Activated gamma-delta T cell treated with anti-CD3 and anti-CD28 coated beads, Interleukin-2, amount 50 U/mL, for 16 hours (primary cell): ENCODE measurements at places on chromosomes 16 and 17.

DNA sequence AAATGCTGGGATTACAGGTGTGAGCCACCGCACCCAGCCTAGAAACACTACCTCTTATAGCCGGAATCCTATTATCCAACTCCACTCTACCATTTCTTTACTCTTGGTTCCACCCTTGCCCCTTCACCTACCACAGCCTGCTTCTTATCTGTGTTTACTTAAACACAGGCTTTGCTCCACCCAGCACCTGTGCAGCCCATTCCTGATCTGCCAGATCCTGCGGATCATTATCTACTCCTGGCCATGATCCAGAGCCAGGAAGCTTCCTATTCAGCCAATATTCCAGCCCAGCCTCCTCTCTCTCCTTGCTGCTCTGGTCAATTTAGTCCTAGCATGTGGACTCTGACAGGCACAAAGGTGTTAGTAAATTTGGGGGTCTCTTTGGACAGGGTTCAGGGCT is 98.8 kb upstream of the MED13 start:
- no peak for DNase-seq

- DNase-seq, result no peak
Observed at GRCh38 chr16:29742683-29743275, 3.0 kb downstream of the C16orf54 start.

DNA sequence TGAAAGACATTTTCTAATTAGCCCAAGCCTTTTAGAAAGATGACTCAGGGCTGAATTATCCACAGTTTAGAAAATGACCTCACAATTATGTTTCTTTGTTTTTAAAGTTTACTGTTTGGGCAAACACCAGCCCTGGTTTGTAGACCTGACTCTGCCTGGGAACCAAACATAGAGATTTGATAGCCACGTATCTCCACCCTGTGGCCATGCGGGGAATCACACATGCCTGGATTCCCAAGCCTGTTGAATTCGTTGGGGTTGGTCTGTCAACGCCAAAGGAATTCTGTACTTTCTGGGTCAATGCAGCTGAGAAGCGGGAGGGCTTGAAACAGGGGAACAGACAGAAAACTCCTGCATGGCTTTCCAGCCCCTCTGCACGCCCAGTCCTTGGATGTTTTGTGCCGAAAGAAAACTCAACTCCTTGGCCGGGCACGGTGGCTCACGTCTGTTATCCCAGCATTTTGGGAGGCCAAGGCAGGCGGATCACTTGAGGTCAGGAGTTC is 26.9 kb downstream of the CD300A start:
- peak; percentile 57 for DNase-seq

DNA sequence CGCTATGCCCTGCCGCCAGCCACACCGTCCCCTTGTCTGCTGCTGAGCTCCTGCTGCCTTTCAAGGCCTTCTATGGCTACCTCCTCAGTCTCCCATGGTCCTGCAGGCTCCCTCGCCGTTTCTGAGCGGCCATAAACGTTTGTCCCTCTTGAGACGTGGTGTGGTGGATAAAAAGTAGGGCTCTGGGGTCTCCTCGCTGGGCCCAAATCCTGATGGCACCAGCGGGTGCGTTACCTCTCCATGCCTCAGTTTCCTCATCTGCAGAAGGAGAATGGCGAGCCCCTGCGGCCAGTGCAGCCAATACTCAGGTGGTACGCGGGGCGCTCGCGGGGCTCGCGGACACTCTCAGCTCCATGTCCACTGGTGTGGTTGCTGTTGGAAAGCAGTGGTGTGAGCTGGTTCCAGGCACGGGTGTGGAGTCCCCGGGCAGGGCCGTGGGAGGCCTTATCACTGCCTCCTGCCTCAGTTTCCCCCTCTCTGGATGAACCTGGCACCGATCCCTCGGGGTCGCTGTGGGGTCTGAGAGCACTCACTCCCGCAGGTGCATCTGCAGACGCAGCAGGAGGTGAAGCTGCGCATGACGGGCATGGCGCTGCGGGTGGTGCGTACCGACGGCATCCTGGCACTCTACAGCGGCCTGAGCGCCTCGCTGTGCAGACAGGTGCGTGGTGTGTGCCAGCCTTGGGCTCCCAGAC is 2.5 kb downstream of the SLC25A10 start:
- no peak for DNase-seq

DNA sequence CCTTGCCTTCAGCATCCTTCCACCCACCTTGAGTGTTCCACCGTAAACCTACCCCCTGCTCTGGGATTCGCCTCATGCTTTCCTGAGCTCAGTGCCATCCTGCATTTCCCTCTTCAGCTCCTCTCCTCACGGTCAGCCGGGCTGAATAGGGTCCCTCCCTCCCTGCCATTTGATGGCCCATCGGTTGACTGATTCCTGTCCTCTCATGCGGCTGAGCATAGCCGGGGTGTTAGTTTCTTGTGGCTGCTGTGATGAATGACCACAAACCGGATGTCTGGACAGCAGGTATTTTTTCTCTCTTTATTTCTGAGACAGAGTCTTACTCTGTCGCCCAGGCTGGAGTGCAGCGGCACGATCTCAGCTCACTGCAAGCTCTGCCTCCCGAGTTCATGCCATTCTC is 44.1 kb upstream of the MGAT5B start:
- no peak for DNase-seq

DNA sequence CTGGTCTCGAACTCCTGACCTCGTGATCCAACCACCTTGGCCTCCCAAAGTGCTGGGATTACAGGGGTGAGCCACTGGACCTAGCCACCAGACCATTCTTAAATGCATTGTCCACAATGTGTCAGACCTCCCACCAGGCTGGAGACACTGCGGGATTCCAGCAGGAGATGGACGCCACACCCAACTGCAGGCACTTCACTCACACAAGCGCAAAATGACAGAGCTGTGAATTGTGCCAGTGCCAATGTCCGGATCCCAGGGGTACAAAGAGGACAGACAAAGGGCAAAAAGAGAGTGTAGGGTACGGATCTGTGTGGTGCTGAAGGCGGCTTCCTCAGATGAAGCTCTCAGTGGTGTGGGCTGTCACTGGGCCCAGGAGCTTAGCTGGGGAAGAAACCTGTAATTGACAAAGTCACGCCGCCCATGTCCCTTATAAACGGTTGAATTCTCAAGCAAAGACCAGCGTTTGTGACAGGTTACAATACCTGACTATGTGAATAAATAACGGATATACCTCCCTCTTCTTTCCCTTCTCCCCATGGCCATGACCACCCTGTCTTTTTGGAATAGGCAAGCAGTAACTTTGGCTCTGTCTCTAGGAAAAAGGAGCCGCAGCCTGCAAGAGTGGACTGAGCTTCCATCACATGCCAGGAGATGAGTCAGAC is 40.0 kb downstream of the HS3ST3A1 start:
- DNase-seq, result no peak

DNA sequence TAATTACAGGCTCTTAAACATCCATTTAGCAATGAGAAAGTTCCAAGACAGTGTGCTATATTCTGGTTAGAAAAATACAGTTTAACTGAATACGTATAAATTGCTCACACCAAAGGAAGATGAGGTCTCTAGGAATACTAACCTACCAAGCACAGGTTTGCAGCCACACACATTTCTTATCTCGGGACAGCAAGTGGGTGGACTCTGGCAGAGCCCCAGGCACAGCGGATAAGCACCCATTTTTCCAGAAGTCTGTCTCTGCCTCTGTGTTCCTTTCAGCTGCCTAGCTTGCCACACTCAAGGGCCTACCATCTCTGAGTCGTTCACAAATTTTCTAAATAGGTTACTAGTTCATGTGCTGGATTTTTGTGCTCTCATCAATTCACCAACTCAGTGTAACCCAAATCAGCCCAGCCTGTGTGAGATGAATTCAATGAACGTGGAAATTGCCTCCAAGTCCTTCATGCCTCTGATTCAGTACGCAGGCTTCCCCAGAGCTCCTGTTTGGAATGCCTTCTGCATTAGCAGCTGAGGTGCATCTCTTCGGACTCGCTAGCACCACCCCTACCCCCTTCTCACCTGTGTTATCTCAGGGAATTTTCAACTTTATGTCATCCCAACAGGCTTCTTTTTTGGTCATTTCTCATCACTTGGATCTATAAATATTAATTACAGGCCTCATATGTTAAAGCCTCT is 581.0 kb upstream of the CDH11 start:
- no peak for DNase-seq

DNA sequence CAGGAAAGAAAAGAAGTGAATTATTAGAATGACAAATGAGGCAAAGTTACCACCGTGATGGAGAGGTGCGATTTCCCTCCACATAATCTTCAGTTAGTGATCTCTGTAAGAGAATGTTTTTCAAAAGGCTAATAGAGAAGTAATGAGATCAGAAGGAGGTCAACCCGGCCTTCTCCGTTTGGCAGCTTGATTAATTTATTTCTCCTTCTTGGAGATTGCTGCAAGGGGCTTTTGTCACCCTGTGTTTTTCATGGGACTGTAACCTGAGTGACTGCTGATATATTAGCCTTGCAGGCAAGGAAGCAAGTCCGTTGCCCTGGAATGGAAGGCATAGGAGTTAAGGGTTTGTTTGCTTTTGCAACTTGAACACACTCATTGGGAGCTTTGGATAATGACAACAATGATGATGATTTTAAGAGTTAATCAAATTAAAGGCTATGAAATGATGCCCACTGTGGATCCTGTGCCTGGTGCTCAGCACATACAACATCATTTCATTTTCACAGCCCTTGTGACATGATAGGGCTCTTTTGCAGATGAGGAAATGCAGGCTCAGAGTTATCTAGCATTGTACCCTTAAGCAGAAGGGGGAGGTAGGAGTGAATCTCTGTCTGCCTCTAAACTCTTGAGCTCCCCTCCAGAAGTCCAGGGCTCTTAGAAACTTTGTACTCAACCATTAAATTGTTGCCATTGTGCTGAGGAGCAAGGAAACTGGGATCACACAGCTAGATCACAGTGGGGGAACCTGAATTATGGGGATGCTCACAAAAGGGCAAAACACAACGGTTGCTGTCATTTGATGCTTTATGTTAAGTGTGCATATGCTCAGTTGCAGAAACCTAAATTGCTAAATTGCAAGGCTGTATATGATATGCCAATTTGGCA is 226.3 kb downstream of the WWOX start:
- no peak for DNase-seq

DNA sequence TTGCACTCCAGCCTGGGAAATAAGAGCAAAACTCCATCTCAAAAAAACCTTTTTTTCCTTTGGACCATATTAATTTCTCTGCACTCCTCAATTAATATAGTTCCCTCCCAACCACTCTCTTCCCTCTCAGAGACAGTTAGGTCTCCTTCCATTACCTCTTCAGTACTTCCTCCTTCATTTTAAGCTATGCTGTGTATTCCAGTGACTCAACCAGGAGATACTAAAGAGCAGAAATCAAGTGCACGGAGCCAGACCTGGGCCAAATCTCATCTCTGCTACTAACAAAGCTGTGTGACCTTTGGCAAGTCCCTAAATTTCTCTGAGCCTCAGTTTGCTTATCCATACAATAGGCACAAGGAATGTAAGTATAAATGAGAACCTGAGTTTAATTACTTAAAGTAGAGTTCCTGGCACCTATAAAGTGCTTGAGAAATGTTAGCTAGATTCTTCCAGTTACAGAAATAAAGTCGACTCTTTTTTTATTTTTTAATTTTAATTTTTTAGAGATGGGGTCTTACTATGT is 8.5 kb downstream of the PECAM1 start:
- DNase-seq, result no peak

DNA sequence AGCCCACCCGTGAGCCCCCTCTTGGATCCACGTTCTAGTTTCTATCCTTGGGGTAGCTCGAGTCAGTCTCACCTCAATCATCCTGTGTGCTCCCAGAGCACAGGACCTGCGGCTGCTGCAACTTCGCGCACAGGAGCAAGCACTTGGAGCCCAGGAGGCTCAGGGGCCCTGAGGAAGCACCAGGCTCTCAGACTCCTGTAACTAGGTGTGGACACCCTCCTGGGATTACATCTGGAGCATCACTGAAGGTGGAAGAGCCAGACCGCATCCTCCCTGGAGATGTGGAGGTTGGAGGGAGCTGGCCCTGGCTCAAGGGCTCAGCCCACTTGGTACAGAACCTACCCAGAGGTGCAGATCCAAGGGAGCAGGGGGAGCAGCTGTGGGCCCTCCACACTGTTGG is 2.7 kb downstream of the HBQ1 start:
- no peak for DNase-seq

- DNase-seq, result no peak
Observed at GRCh38 chr17:71850812-71851211, 270.0 kb upstream of the SOX9 start.

GRCh38 chr17:49554694-49555494 is 20.8 kb upstream of the NXPH3 start:
- DNase-seq, result no peak

DNA sequence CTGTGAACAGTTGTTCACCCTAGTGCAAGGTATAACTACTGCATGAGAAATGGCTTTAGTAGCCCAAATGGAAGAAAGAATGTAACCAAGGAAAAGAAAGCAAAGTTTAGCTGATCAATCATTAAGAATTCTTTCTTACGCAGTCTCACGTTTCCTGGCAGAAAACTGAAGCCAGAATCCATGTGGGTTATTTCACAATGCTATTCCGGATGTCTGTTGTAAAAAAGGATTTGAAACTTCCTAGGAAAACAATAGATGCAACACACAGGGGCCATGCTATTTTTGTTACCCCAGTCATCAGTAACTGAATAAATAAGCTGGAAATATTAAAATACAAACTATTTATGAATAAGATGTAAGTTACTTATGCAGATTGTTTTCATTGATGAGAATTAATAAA is 802.5 kb downstream of the CDH8 start:
- DNase-seq, result no peak

DNA sequence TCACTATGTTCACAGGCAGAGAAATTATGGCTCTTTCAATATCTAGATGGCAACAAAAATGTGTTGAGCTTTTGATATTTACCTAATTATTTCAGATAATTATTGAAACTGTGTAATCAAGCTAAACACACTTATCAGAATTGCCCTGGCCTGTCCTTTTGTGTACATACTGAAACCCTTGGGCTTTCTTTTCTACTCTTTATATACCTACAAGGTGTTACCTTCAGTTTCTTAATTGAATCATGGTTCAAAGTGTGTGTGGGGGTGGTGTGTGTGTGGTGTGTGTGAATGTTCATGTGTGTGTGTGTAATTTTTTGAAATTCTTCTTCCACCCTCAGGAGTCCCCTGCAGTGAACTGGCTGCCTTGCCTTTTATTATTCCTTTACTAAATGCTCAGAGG is 506.8 kb upstream of the SOX9 start:
- no peak for DNase-seq
